Left forelimb (tissue), 1 donor: ENCODE measurements at places on chromosomes 4 and X.

DNA sequence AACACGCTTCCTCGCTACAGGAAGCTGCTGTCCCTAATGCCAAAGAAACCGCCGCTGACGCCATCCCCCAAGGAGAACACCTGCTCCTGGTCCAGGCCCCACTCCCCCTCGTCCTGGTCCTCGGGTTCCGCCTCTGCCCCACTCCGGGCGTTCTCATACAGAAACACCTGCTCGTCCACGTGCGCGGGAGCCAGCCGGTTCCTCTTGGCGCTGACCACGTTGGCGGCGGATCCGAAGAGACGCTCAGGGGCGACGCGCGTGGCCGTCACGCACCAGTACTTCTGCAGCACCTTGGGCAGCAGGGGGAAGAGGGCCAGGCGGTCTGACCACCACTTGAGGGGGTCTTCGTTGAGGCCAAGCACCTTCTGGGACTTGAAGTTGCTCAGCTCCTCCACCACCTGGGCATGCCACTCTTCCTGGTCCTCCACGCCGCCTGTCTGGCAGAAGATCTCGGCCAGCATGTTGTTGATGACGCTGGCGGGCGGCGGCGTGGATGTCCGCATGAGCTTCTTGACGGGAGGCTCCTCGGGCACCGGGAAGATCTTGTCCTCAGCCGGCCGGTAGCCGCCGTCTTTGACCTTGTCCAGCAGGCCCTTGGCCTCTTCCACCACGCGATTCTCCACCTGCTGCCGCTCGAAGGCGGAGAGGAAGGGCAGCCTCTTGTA is 12.0 kb downstream of the DHRSX start:
- DNase-seq = no peak

DNA sequence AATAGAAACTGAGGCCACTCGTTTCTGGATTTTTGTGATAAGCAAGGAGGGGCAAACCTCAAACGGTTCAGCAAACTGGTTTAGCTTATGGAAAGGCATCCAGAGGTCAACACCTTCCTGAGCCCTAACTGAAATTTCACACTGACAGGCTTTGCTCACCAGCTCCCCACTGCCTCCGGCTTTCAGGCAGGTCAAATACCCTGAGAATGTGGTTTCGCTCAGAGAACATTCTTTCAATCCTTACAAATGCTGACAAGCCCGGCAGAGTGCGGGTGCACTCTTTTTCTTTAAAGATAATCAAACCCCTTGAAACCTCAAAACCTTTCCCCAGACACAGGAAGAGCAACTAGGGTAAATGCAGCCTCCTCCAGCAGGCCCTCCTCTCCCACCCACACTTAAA is 41.5 kb downstream of the CD40LG start:
- DNase-seq = no peak

DNA sequence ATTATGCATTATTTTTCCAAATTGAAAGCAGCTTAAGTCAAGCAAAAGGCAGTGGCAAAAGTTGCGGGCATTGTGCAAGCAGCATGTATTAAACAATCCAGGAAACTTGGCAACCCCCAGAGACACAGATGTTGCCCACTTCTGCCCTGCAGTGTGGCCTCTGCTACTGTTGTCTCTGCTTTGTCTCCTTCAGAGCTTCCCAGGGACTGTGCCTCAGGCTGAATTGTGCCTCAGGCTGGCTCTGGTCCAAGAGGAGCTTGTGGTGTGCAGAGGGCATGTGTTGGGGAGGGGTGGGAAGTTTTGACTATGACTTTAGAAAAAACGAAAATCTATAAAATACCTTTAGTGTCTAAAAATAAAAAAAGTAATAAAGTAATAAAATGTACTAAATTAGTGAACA is 201.4 kb downstream of the CCSER1 start:
- DNase-seq = no peak

DNA sequence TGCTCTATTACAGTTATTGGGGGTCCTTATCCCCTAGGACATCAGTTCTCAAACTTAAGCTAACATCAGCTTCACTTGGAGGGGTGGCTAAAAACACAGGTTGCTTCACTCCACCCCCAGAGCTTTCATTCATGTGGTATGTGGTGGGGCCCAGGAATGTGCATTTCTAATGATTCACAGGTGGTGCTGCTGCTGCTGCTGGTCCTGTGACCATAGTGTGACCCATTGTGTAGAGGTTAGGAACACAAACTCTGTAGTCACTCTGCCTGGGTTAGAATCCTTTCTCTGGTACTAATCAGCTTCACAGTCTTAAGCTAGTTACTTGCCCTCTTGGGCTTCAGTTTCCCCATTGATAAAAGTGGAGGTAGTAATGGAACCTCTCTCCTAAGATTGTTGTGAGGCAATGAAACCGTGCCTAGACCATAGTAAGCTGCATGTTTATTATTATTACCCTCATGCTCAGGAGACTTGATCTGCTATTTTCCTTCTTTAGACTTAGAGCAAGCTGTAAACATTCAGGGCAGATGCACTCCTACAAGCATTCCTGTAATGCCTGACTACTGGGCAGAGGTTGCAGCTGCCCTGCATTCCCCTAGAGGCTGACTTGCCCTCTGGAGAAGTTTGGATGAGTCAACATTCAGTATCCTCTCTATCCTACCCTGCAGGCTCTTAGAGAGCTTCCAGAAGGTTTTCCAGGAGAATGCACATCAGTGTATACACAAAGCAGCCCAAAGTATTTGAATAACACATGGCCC is 94.1 kb upstream of the ACSL4 start:
- no peak for DNase-seq

DNA sequence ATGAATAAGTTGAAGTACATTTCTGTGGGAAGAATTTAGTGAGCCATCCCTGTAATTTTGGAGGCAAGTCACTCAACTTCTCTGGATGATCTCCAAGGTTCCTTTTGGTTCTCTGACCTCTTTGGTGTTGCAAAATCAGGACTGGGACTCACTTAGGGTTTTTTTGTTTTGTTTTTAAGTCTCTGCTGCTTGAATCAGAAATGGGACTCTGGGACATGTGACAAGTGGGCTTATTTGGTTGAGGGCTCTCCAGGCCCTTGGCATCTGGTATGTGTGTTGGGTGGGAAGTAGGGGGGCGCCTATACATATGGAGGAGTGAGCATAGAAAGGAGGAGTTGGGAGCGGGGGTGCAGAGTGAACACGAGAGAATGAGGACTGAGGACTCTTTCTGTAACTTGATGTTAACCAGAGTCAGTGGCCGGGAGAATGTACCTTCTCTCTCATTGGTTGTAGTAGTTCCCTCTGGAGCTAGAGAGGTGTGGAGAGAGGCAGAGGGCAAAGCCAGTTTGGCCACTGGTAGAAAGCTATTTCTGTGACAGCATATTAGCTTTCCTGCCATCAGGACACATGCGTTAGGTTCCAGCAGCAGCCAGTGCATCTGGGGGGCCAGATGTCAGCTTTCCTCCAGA is 1.9 kb downstream of the ARHGAP10 start:
- DNase-seq = no peak

DNA sequence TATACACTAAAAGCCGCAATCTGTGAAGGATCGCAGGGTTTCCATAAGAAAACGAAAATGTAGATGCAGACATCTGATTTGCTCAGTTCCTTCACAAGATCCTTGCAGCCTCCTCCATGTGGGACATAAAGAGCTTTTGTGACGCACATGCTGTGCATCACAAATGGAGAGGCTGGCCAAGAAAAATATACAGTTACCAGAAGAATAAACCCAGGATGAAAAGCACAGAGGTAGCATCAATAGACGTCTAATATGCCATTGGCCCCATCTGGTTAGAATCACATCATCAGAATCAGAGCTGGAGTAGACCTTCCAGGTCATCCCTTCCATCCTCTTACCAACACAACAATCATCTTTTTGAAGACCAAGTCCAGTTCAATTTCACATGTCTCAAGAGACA is 517.4 kb downstream of the RAB28 start:
- no peak for DNase-seq
